ENCODE measurements at places on chromosomes 7 and 10.

DNA sequence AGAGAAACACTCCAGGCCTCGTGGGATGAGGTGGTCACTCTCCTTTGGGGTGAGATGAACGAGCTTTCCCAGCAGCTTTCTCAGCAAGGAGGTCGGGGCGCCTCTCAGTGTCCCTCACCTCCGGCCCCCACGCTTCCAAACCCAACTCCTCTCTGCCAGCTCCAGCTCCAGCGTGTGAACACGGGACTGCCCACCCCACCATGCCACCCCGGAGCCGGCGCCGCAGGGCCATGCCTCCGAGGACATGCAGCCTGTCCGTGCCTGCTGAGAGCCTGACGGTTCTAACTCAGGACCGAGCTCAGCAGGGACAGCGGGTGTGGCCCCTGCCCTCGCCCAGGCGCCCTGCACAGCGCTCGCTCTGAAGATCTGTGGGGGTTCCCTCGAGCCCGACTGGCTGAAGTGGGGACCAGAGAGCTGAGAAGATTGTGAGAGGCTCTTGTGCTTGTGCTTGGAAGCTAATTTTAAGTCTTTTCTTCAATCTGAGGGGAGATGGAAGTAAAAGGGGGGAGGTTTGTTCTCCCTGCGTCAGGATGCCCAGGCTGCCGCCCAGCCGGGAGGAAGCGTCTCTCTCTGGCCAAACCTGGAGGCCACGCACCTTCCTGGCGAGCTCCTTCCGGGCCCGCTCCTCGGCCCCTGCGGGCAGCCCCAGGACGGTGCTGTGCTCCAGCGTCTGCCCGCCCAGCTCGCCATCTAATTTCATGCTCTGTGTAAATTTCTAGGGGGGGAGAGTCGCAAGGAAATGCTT lies 5.1 kb upstream of the ADAM8 start:
- DNase-seq: no peak

DNA sequence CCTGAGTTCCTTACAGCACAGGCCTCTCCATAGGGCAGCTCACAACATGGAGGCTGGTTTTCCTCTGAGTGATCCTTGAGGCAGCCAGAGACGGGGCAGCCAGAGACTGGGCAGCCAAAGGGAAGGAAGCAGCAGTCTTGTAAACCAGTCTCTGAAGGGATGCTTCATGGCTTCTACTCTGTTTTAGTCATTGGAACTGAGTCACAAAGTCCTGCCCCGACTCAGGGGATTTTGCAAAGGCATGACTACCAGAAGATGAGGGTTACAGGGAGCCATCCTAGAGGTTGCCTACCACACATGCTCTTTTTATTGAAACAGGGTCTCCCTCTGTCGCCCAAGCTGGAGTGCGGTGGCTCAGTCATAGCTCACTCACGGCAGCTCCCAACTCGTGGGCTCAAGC lies 44.4 kb upstream of the COMMD3 start:
- DNase-seq: no peak

- DNase-seq: no peak
These were observed 64.2 kb upstream of the COL1A2 start for GRCh38 chr7:94330269-94331020.

- DNase-seq: no peak
These were observed 99.3 kb upstream of the LEP start for GRCh38 chr7:128141683-128142195.

GRCh38 chr10:3225561-3225960 lies 53.0 kb upstream of the PITRM1 start:
- no peak for DNase-seq

- DNase-seq: no peak
These were observed 270.5 kb upstream of the PODXL start for GRCh38 chr7:131826960-131827359.

DNA sequence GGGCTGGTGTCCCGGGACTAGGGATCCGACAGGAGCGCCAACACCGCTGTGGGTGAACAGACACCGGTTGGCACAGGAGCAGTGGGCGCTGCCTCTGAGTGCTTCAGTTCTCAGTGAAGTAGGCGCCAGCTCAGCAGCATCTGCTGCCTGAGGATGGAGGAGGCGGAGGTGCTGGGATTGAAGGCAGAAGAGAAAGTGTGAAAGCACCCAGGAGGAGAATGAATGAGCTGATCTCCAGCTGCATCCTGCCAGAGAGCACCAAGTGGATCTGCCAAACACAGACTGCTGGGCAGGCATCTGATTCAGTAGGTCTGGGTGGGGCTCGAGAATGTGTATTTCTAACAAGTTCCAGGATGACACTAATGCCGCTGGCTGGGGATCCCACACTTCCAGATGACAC lies 74.5 kb downstream of the LANCL2 start:
- no peak for DNase-seq

DNA sequence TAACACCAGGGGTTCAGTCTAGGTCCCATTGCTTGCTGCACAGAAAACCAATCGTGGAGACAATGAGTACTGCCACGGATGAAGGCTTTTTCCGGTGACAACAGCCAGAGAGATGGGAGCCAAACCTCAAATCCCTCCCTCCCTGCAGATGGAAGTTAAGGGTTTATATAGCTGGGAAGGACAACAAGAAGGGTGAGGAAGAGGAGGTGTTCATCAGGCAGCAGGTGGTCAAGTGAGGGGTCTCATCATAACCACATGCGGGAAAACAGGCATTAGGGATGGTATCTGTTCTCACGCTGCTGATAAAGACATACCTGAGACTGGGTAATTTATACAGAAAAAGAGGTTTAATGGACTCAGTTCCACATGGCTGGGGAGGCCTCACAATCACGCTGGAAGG lies 91.3 kb downstream of the MKX start:
- DNase-seq: no peak

DNA sequence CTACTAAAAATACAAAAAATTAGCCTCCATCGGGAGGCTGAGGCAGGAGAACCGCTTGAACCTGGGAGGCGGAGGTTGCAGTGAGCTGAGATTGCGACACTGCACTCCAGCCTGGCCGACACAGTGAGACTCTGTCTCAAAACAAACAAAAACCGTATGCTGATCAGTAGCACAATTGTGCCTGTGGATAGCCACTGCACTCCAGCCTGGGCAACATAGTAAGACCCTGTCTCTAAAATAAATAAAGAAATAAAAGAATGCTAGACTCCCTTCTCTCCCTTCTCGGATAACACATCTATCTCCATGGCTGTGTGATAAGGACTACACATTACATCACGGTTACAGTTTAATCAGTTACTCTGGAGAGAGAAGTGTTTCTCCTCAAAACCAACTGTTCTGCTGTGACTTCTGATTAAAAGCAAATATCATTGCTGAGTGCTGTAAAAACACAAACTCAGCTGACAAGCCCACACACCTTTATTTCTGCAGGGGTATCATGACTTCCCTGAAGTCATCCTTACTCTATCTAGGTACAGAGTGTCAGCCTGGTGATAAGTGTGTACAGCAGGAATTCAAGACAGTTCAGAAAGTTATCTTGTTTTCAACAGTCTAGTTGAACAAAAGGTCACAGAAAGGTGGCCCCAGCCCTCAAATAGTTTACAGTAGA lies 5.3 kb upstream of the ARHGAP19 start:
- DNase-seq: no peak

DNA sequence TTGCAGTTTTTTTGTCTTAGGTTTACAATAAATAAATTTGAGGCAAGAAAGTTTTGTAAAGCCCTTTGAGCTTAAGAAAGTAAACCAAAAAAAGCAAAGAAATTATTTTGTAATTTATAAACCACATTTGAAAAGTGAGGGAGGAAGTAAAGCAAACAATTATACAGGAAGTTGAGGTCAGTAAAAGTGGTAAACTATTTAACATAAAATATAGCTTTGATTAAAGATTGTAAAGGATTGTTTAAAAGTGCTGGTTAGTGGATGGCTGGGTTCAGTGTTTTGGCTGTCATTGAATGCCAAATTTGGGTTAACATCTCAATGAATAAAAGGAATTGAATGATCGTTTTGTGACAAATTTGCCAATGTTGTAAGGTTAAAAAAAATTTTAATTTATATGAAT lies 9.9 kb downstream of the SOSTDC1 start:
- no peak for DNase-seq

GRCh38 chr7:27143950-27144780 lies 684 bp upstream of the HOXA5 start:
- no peak for DNase-seq

DNA sequence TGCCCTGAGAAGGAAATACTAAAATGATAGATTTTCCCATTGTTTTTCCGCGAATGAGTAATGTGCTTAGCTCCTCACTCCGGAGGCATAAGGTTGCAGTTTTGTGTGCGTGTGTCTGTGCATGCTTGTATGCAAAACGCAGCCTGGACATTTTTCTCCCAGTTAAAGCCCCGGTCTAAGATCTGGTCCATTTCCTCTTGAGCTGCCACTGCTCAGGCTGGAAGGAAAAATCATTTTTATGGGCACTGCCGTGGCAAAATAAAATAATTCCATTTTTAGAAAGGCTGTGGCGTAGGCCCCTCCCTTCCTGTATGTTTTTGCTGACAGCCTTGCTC lies 260.6 kb downstream of the WDR37 start:
- DNase-seq: no peak

- DNase-seq: no peak
These were observed 706.0 kb upstream of the AUTS2 start for GRCh38 chr7:68892236-68892635.

DNA sequence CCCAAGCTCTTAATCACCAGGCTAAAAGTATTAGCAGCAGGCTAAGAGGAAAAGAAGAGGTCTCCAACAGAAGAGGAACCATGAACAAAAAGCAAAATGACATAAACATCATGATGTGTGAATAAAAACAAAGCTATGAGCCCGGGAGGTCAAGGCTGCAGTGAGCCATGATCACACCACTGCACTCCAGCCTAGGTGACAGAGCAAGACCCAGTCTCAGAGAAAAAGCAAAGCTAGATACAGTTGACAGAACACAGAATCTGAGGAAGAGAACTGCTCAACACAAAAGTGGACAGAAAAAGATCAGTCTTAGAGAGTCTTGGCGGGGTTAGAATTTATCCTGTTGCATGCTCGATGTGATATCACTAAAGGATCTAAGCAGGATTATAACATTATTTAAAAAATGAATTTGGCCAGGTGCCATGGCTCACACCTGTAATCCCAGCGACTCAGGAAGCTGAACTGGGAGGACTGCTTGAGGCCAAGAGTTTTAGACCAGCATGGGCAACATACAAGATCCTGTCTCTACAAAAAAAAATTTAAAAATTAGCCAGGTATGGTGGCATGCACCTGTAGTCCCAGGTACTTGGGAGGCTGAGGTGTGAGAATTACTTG lies 37.5 kb downstream of the NT5C2 start:
- DNase-seq: no peak

Data from activated naive CD4-positive, alpha-beta T cell treated with Interleukin-2 at 50 U/mL for 16 hours (primary cell).